ENCODE measurements at places on chromosomes 1 and 21. TPM values are rescaled to one million over a fixed set of nuclear protein-coding genes. Genes with fewer than 3 reads are reported as not detected.
A peak's percentile ranks its signal among the peaks of the same experiment; 100 is the strongest.

DNA sequence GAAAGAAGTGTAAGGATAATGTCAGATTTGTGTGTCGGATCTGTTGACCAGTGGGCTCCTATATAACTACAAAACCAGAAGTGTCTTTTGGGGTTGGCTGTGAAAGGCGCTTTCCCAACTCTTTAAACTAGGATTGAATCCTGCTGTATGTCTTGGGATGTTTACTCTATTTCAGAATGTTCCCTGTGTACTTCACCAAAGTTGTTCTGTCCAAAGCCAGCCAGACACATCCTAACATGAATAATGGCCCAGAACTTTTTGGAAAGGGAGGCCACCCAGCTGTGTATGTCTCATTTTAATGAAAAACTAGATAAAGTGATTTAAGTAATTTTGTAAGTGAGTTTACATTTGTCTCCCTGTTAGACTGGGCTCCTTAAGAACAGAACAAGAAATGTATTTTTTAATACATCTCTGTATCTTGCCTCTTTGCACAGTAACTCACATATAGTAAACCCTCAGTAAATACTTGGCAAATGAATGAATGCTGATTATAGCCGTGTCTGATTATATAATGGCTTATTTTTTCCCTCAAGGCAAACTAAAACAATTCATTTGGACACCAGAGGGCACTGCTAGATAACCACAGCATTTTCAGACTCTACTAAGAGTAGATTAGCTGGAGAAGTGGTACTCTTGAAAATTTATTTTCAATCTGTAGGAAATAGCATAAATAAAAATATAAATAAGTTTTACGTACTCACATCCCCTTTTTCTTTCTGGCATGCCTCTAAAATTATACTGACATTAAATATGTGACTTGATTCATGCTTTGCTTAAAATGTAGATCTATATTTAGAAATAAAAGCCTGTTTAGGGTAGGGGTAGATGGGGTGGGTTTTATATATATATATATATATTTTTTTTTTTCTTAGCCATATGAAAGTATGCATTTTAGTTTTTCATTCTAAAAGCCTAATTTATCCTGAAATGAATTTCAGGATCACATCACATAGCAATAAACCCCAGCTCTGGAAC, 23.8 kb downstream of the TSEN15 start:
- no peak for DNase-seq
- no peaks in the 10 kb centered on the region for H3K27me3 ChIP-seq
- H3K36me3 ChIP-seq: peaks cover 13% of the 10 kb centered on the region
- peak overlapping the region; percentile 4 for H3K27ac ChIP-seq
- H3K4me3 ChIP-seq: no peak overlapping the region

- DNase-seq: no peak
- no peaks in the 10 kb centered on the region for H3K36me3 ChIP-seq
- H3K4me1 ChIP-seq: no peaks in the 10 kb centered on the region
Observed at GRCh38 chr1:192713921-192714320, 78.0 kb downstream of the RGS13 start.

GRCh38 chr1:224623310-224623714, 7.2 kb downstream of the CNIH3 start:
- H3K4me1 ChIP-seq: no peaks in the 10 kb centered on the region
- no peaks in the 10 kb centered on the region for H3K27me3 ChIP-seq
- no peaks in the 10 kb centered on the region for H3K36me3 ChIP-seq
- no peak for DNase-seq

DNA sequence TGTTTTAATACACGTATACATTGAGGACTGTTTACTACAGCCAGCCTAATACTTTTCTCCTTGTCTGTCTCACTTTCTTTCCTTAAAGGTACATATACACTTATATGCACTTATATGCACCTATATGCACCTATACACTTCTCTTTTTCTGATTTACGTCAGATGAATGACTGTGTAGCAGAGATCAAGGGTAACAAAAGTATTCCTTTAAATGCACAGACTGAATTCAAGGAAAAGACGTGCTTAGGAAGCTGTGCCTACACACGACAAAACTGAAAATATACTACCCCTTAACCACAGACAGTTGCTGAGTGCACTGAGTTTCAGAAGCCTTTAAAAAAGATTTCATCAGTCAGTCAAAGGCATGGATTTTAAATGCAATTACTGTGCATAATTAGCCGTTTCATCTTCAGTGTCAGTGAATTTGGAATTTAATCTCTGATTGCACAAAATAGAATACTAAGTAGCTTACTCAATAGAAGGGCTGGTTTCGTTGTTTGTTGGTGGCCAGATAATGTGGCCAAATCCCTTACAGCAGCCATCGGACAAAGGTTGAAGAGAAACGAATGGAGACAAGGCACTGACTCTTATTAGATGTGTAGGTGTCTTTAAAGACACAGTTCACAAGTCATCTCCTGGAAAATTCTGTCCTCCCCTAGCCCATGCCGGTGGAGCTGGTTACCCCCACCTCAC, 38.3 kb upstream of the TARBP1 start:
- no peaks in the 10 kb centered on the region for H3K36me3 ChIP-seq
- H3K4me3 ChIP-seq: no peak overlapping the region
- DNase-seq: no peak
- H3K4me1 ChIP-seq: peaks cover 39% of the 10 kb centered on the region
- no peaks in the 10 kb centered on the region for H3K27me3 ChIP-seq

DNA sequence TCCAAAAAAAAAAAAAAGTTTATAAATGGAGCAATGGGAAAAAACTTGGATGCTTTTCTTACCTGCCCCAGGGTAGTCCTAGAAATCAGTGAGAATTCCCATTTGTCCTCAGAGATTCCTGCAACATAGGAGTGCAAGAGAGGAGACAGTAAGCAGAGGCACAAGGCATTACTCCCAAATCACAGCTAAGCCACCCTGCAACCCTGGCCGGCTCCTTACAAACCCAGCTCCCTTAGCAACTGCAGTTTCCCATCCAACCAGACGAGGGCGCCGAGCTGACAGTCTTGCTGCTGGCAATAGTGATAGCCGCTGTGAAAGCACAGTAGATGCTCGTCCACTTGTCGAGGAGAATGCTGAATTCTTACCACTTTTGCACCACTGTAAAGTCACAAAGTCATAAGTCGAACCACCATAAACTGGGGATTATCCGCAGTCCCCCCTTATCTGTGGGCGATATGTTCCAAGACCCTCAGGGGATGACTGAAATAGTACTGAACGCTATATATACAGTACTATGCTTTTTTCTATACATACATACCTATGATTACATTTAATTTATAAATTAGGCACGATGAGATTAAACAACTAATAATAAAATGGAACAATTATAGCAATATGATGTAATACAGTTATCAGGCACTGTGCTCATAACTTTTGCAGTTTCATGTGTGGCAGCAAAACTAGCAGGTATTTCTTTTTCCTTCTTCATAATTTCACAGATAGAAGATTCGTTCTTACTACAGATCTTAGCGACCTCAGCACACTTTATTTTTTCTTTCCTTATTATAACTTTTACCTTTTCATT, 6.0 kb upstream of the PITHD1 start:
- peak; percentile 60 for DNase-seq
- peaks cover 15% of the 10 kb centered on the region for H3K4me1 ChIP-seq

- H3K27ac ChIP-seq: no peak overlapping the region
- H3K4me1 ChIP-seq: no peaks in the 10 kb centered on the region
- DNase-seq: no peak
- no peaks in the 10 kb centered on the region for H3K36me3 ChIP-seq
- no peak overlapping the region for H3K4me3 ChIP-seq
Observed at GRCh38 chr1:47805921-47806361, 191.2 kb downstream of the TRABD2B start.

GRCh38 chr1:214317300-214317699, 36.3 kb downstream of the SMYD2 start:
- H3K4me3 ChIP-seq: no peak overlapping the region
- H3K27ac ChIP-seq: no peak overlapping the region
- H3K27me3 ChIP-seq: no peaks in the 10 kb centered on the region
- DNase-seq: no peak

- H3K27ac ChIP-seq: no peak overlapping the region
- H3K4me1 ChIP-seq: no peaks in the 10 kb centered on the region
- no peak overlapping the region for H3K4me3 ChIP-seq
- no peaks in the 10 kb centered on the region for H3K27me3 ChIP-seq
- DNase-seq: no peak
- peaks cover 6% of the 10 kb centered on the region for H3K36me3 ChIP-seq
Observed at GRCh38 chr21:36923270-36923669, 43.2 kb downstream of the HLCS start.

GRCh38 chr1:17741052-17741451, 14.1 kb upstream of the ACTL8 start:
- H3K27me3 ChIP-seq: peaks cover 3% of the 10 kb centered on the region
- DNase-seq: no peak
- H3K36me3 ChIP-seq: no peaks in the 10 kb centered on the region
- H3K4me1 ChIP-seq: no peaks in the 10 kb centered on the region
- H3K27ac ChIP-seq: no peak overlapping the region

GRCh38 chr21:41754479-41754891, 12.4 kb downstream of the RIPK4 start:
- peaks cover 36% of the 10 kb centered on the region for H3K4me1 ChIP-seq
- H3K36me3 ChIP-seq: no peaks in the 10 kb centered on the region
- H3K27ac ChIP-seq: peak overlapping the region; percentile 85
- H3K4me3 ChIP-seq: no peak overlapping the region
- no peak for DNase-seq

GRCh38 chr1:57336793-57337192, 87.1 kb downstream of the DAB1 start:
- no peaks in the 10 kb centered on the region for H3K27me3 ChIP-seq
- no peaks in the 10 kb centered on the region for H3K4me1 ChIP-seq
- no peak for DNase-seq
- no peak overlapping the region for H3K27ac ChIP-seq
- no peaks in the 10 kb centered on the region for H3K36me3 ChIP-seq
- no peak overlapping the region for H3K4me3 ChIP-seq

- DNase-seq: no peak
- no peaks in the 10 kb centered on the region for H3K36me3 ChIP-seq
- no peak overlapping the region for H3K27ac ChIP-seq
- H3K4me1 ChIP-seq: peaks cover 42% of the 10 kb centered on the region
- H3K4me3 ChIP-seq: no peak overlapping the region
Observed at GRCh38 chr1:24327486-24327885, 8.3 kb downstream of the GRHL3 start.

DNA sequence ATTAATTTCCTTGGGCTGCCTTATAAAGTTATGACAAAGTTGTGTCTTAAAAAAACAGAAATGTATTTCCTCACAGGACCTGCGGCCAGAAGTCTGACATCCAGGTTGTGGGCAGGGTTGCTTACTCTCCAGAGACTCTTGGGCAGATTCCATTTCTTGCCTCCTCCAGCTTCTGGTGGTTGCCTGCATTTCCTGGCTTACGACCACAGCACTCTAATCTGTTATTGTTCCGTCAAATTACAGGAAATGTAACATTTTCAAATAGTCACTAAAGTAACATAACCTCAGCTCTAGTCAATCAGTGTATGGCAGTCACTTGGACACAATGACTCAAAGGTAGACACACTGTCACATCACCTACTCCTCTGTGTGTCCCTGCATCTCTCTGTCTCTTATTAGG, 226.8 kb downstream of the DNAH14 start:
- no peak for DNase-seq
- H3K27me3 ChIP-seq: no peaks in the 10 kb centered on the region
- no peak overlapping the region for H3K4me3 ChIP-seq
- no peaks in the 10 kb centered on the region for H3K36me3 ChIP-seq
- no peak overlapping the region for H3K27ac ChIP-seq

- H3K36me3 ChIP-seq: peaks cover 30% of the 10 kb centered on the region
Observed at GRCh38 chr1:51506537-51506936, 12.5 kb downstream of the EPS15 start.

DNA sequence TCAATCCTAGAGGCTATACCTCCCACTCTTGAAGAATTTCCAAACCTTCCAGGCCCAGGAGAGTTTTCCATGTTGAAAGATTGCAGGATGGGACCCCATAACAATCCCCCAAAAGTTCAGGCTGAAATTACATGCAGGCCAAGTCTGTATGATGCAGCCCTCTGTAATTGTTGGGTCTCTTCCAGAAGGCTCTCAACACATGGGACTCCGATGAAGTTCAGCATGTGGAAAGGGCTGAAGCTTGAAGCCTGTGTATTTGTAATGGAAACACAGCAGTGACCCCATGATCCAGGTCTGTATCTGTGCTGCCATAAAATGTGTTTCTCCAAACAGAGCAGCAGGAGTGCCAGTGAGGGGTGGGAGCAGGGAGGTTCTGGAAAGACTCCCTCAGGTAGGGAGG, 202.5 kb upstream of the LYPLAL1 start:
- no peaks in the 10 kb centered on the region for H3K27me3 ChIP-seq
- DNase-seq: no peak
- H3K4me1 ChIP-seq: no peaks in the 10 kb centered on the region
- no peaks in the 10 kb centered on the region for H3K36me3 ChIP-seq

DNA sequence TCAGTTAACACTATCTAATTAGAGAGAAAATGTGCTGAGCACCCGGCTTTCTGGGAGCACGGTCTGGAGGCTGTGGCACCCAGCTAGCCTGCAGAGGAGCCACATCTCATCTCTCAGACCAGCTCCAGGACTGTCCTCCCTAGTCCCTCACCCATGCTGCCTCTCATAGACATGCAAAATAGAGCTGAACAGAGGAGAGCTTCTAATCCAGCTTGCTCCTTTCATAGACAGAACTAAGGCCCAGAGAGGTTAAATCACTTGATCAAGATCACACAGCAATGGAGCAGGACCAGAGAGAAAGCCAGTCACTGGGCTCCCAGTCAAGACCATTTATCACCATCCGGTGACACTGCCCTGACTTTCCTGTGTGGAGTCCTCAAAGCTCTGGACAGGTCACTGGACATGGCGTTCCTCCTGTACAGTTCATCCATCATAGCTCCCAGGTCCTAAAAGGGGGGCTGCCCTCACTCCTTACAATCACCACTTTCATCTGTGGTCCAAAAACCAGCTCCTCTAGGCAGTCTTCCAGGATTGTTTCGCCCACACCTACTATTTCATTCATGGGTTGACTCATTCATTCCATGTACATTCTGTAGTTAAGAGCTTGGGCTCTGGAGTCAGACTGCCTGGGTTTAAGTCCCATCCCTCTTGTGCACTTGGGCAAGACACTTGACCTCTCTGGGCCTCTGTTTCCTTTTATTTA, 8.8 kb upstream of the CAMK2N1 start:
- H3K27ac ChIP-seq: peak overlapping the region; percentile 77
- peaks cover 17% of the 10 kb centered on the region for H3K4me1 ChIP-seq
- no peak overlapping the region for H3K4me3 ChIP-seq
- H3K27me3 ChIP-seq: no peaks in the 10 kb centered on the region

DNA sequence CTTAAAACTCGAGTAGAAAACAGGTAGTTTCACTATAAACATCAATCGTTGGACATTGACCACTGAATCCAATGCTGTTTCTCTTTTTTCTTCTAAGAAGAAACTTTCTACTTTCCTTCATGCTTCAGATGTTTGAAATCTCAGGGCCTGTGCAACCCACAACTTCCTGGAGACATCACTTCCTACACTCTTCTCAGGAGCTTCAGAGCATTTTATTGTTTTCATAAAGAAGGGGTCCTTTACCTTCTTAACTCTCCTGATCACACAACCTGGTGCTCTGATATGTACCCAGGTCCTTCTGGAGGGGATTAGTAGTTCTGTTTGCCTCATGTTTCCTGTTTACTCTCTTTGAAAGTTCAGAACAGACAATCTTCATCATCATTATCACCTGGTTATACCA, 113.0 kb upstream of the VAV3 start:
- no peak overlapping the region for H3K4me3 ChIP-seq
- no peaks in the 10 kb centered on the region for H3K36me3 ChIP-seq
- H3K4me1 ChIP-seq: no peaks in the 10 kb centered on the region
- no peak overlapping the region for H3K27ac ChIP-seq
- no peak for DNase-seq

INSRR gene
- not detected for total RNA-seq

SLC66A1 gene
- total RNA-seq: 14.3 TPM

SPRR1B gene
- total RNA-seq: 102 TPM

OLFML2B gene
- 1.9 TPM for total RNA-seq

KRTAP11-1 gene
- total RNA-seq: not detected

ESRRG gene
- 0.13 TPM for total RNA-seq

TENT5C gene
- total RNA-seq: 2.3 TPM

SYT14 gene
- not detected for total RNA-seq

IL6R gene
- total RNA-seq: 47.7 TPM

PKLR gene
- 0.18 TPM for total RNA-seq

DISP3 gene
- total RNA-seq: not detected

OR10Z1 gene
- total RNA-seq: not detected
